ENCODE measurements at places on chromosomes 4 and X.

GRCh38 chr4:128630871-128631270, 178.6 kb upstream of the JADE1 start:
- no peak for DNase-seq

DNA sequence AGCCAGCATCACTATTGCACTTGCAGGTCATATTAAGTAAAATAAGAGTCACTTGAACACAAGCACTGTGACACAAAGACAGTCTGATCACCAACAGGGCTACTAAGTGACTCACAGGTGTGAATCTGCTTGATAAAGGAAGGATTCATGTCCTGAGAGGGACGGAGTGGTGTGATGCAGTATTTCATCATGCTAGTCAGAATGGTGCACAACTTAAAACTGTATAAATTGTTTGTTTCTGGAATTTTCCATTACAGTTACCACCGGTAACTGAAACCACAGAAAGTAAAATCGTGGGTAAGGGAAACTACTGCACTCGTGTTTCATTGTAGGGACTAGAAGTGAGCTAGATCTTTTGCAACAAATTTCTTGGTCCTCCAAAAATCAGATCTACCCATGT, 109.7 kb downstream of the ELOVL6 start:
- DNase-seq, result no peak

GRCh38 chr4:25881193-25881592, 18.4 kb upstream of the SEL1L3 start:
- DNase-seq, result no peak

GRCh38 chr4:184169225-184169867, 48.3 kb downstream of the ENPP6 start:
- no peak for DNase-seq

DNA sequence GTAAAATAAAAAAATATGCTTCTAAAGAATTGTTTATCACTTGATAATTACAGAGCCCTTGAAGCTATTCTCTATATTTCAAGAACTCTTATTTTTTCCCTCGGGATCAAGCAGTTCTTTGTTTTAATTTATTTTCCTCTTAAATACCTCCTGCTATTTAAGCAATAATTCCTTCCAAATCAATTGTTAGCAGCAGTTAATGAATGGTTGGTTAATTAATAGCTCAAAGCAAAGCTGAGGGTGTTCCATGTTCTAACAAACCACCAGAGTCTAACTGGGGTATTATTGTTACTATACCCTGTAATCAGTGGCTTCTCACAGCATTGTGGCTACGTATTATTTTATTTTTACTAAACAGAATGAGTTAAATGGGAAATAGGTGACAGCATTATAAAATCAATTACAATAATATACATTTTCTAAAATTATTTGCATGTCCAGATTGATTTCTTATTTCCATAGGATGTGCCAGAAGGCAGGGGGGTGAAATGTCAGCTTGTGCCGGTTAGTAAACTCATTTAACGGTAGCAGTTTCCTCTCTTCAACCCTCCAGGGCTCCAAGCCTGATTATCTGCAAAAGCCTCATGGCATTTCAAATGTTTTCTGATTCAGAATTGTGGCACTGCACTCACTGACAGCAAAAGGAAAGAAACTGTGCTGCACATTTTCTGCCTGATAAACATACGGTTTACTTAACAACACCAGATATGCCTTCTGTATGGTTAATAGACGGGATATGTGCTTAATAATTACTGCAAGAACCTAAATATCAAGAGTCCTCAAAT, 286.9 kb upstream of the EMCN start:
- DNase-seq, result no peak

GRCh38 chr4:140617499-140618248, 48.9 kb upstream of the UCP1 start:
- no peak for DNase-seq

DNA sequence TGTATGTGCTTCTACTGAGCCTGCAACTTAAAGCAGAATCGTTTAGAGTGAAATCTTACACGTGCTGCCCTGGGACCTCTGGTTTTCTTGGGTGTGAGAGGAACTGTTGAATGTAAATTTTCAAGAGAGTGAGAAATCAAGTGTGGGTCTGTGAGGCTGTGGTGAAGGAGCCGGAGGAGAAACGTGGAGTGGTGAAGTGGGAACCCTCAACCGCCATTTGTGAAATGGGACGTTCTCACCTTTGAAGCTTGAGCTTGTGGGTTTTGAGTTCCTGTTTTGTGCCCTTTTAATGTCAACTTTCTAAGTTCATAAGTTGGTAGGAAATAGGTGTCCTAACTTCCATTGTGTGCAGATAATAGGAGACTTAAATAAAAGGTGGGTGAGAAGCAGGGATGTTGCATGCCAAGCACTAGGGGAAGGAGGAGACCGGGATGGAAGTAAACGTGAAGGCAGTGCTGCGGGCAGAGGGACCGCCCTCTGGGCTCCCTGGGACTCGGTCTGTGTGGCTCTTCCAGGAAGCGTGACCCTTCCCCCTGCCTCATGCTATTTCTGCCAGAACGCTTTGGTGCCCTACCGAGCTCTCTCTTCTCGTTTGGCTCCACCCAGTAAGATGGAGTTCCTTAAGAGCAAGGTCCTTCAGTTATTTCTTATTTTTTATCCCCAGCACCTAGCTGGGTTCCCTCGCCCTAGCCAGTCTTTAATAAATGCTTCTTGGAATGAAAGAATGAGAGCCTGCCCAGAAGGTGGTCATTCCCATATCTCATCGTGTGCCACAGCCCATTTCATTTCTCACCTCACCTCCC, 56.0 kb downstream of the TMEM131L start:
- no peak for DNase-seq

DNA sequence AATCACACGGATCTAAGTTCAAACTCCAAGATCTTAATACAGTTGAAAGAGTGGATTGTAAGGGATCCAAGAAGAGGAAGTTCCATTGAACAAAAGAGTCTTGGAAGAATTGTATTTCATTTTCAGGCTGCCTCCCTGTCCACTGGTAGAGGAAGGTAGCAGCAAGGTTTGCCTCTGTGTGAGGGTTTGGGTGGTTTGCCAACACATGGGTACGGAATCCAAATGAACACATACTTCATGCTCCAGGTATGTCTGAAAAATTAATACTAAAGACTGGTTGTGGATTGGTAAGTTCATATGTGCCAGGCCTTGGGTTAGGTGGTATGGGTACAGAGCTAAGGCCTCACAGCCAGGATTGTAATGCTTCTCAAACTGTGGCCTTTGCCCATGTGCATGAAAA, 523.6 kb upstream of the BOD1L1 start:
- DNase-seq, result no peak

DNA sequence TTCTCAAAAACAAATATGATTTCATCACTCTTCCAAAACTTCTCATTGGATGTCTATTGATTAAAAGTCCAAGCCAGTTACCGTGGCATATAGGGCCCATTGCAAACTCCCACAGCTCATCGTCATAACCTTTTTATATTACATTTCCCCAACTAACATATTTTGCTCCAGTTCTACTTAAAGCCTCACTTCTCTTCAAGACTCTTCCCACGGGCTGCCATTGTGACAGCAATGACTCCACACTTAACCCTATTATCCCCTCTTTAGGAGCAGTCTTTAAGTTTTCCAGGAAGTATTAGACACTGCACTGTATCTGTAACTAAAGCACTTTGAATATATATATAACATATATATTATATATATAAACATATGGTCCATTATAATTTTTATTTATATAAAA, 44.5 kb downstream of the DTHD1 start:
- no peak for DNase-seq

- no peak for DNase-seq
Observed at GRCh38 chrX:129540722-129541184, 694 bp downstream of the OCRL start.

DNA sequence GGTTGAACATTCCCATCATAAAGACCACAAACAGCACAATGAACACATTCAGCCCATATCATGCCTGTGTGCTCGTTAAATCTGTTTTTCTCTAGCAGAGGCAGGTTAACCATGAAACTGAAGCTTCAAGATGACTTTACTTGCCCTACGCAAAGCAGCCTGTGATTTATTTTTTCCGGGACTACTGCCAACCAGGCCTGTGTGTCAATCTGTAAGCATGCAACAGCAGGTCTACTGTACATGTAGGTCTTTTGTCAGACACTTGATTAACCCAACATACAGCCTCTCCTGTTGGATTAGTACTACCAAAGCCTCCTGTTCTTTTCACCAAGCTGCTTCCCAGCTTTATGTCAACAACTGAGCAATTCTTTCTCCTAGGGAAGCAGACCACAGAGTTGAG, 85.5 kb upstream of the ACSL1 start:
- no peak for DNase-seq

- DNase-seq, result no peak
Observed at GRCh38 chr4:145824463-145824862, 114.2 kb downstream of the ZNF827 start.

DNA sequence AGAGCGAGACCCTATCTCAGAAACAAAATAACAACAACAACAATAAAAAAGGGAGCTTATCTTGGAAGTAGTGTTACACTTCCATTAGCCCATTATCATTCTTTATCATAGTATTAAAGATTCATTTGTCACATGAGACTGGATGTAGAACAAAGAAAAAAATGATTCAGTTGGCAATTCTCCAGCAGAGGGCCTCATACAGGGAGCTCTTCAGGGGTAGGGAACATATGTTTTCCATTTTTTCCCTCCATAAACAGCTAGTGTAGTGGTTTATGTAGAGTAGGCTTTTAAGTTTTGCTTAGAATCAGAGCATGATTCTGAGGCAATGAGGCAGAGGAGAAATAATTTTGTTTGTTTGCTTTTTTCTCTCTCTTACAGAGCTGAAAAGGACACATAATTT, 5.8 kb downstream of the CPE start:
- DNase-seq, result no peak

- no peak for DNase-seq
Observed at GRCh38 chrX:70219938-70220764, 14.3 kb upstream of the AWAT1 start.

DNA sequence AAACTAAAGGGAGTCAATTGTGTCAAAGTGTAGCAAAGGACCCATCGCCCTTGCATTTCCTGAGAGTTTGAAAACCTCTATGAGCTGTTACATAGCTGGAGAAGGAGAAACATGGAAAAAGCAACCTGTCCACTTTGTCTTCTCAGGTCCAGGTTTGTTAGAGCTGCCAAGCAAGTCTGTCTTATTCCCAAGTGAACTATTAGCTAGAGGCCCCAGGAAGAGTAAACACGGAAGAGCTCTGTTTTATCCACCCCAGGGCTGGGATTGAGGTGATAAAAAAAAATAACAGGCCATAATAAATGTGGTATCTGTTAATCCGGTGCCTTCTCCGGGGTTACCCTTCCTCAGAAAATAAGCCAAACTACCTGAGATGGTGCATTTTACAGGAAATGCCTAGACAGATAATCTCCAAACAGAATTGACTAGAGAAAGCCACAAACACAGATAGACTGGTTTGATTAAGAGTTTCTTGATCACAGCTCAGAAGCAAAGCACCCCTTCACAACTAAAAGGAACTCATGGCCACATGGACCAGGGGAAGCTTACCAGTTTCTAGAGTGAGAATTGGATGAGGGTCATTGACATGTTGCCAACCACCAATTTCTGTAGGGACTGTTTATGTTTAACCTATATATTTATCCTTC, 35.9 kb upstream of the RELL1 start:
- no peak for DNase-seq

- no peak for DNase-seq
Observed at GRCh38 chr4:158823461-158823873, 54.6 kb downstream of the FNIP2 start.

DNA sequence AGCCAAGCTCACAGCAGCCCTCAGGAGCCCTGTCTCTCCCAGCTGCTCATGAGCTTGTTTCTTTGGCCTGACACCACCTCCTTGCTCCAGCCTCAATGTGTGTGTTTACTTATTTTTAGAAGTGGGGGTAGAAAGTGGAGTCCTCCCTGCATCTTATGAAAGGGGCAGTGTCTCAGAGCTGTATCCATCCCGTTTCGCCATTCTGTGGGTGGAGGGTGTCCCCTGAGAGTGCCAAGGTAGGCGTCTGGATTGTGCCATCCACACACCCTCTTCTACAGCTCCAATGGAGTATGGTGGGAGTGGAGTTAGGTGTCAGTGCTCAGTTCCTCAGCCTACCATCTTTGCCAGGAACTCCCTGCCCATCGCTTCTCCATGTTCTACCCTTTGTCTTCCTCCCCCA, 8.3 kb downstream of the SPON2 start:
- DNase-seq, result no peak

- DNase-seq, result no peak
Observed at GRCh38 chr4:164753873-164754488, at the start of gene SMIM31. Gene SMIM31 (plus strand): TSS chr4:164754131. CDS start chr4:164770444, 16,313 bp downstream.

DNA sequence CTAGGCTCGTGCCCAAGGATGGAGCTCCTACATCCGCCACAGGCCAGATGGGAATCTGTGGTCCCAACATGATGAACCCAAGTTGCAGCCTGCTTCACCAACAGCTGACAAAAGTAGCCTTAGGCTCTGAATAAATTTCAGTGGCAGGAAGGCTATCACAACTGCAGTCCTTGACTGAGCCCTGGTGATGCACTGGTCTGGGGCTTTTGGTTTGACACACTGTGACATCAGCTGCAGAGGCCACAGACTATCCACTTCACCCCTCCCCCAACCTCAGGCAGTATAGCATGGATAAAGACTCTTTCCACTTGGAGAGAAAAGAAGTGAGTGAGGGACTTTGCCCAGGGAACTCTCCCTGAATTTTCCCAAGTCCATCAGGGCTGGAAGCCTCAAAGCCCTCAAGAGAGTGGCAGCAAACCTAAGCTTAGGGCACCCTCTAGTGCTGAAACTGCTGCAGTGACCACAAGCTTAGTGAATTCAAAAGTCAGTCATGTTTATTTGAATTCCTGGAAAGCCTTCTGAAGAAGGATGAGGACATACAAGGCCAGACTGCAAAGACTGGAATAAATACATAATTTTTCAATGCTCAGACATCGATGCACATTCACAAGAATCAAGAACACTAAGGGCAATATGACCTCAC, 135.0 kb upstream of the TENT5D start:
- no peak for DNase-seq

DNA sequence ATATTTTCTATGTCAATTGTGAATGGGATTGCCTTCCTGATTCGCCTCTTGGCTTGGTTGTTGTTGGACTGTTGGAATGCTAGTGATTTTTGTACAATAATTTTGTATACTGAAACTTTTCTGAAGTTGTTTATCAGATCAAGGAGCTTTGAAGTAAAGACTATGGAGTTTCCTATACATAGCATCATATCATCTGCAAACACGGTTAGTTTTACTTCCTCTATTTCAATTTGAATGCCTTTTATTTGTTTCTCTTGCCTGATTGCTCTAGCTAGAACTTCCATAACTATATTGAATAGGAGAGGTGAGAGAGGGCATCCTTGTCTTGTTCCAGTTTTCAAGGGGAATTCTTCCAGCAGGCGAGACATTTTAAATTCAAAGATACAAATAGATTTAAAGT, 226.5 kb downstream of the FBXO8 start:
- DNase-seq, result no peak

DNA sequence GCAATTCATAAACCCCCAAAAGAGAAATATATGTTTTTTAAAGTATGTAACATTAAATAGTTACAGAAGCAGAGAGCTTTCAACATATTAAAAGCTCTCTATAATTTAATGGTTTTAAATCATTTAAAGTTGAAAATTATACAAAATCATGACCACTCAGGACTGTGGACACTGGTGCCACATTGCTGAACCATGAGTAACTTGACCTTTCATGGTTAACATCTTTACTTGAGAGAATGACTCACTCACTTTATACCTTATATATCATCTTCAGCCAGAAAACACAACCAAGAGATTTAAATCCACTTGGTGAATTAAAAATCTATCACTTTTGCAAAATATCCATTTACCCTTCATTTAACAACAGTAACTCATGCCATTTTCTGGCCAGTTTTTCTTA, 584.3 kb upstream of the SMIM31 start:
- no peak for DNase-seq

- DNase-seq, result no peak
Observed at GRCh38 chrX:122135070-122135469, 1049.0 kb upstream of the GRIA3 start.
